Activated T-cell treated with anti-CD3 and anti-CD28 coated beads, Interleukin-2, amount 50 U/mL, for 1 hour (primary cell): ENCODE measurements at places on chromosomes 3 and 15.

- no peak for DNase-seq
These were observed 128.6 kb downstream of the ERC2 start for GRCh38 chr3:56339671-56340070.

- DNase-seq, result no peak
These were observed 64.1 kb upstream of the MYO5C start for GRCh38 chr15:52359722-52360121.

DNA sequence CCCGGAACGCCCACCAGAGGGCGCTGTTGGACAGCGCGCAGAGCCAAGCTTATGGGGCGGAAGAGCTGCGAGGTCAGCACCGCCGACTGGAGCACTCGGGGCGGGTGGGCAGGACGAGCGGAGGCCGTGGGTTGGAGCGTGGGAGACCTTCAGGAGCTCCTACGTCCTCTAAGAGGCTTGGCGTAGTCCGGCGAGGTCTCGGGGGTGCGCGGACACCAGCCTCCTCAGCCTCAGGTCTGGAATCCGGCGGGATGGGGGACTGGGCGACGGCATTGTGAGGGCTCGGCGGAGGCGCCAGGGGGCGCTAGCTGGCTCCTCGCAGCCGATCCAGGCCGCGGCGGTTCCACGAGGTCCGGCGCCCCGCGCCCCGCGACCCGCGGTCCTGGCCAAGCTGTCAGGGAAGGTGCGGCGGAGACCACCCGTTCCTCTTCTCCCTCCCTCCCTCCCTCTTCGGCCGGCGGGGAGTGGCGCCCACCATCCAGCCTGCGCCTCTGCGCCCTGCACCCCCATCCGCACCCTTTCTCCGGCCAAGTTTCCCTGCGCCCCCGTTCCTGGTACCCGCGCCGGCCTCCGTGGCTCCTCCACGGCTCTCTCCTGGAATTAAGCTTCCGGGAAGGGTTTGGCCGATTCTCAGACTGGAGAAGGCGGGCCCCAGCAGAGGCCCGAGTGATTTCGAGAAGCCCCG lies 24.3 kb upstream of the POLG start:
- peak; percentile 86 for DNase-seq

GRCh38 chr3:157713101-157713500 lies 209.9 kb upstream of the VEPH1 start:
- no peak for DNase-seq

DNA sequence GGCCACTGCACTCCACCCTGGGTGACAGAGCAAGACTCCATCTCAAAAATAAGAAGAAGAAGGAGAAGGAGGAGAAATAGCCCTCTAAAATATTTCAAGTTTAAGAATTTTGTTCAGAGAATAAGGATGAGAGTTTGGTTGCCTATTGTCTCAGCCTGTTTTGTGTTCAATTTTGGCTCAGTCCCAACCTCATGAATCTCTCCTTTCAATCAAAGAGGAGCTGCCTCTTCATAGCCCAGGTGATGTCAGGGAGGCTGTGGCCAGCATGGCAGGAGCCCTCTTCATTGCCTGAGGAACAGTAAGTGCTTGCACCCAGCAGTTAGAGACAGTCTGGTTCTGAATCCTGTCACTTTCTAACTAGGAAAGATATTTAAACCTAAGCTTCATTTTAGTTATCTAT lies 55.0 kb downstream of the BDH1 start:
- DNase-seq, result no peak

- no peak for DNase-seq
These were observed 33.4 kb downstream of the MAGEF1 start for GRCh38 chr3:184678317-184679055.

GRCh38 chr15:50210462-50211157 lies 28.6 kb downstream of the SLC27A2 start:
- no peak for DNase-seq

- DNase-seq, result no peak
These were observed 10.7 kb downstream of the IGF1R start for GRCh38 chr15:98658831-98659699.

- DNase-seq, result no peak
These were observed 901 bp downstream of the ICE2 start for GRCh38 chr15:60477916-60478565.

DNA sequence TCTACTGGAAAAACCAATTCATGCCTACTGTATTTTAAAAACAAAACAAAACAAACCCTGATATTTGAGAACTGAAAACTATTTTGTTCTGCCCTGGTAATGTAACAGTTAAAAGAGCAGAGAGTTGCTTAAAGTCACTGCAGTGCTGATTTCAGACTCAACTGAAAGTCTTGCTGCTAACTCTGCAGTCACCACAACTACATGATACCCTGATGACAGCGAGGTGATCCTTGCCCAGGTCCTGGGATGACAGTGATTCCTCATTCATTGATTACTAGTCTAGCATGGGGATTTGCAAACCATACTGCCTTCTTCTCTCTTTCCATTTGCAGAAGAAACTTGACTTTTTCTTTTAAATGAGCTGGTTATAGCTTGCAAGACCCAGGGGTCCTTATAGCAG lies 67.5 kb downstream of the MME start:
- no peak for DNase-seq

GRCh38 chr3:39090922-39091321 lies 16.5 kb downstream of the GORASP1 start:
- DNase-seq, result no peak

DNA sequence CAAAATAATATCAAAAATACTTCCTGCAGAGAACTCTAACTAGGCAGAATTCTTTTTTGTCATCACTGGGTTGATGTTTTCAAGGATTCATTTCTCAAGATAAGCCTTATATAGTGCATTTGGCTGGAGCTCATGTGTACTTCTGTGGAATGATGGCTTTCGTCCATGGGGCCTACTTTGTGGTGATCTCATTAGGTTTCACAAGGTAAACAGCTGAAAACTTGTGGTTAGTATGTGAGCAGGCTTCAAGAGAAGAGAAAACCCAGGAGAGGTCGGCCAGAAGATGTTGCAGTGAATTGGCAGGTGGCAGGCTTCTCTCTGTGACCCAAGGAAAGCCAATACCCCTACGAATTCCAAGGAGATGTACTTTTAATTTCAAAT lies 121.4 kb upstream of the PHLDB2 start:
- no peak for DNase-seq

- DNase-seq, result no peak
These were observed 97.7 kb upstream of the P2RY1 start for GRCh38 chr3:152737021-152737908.

DNA sequence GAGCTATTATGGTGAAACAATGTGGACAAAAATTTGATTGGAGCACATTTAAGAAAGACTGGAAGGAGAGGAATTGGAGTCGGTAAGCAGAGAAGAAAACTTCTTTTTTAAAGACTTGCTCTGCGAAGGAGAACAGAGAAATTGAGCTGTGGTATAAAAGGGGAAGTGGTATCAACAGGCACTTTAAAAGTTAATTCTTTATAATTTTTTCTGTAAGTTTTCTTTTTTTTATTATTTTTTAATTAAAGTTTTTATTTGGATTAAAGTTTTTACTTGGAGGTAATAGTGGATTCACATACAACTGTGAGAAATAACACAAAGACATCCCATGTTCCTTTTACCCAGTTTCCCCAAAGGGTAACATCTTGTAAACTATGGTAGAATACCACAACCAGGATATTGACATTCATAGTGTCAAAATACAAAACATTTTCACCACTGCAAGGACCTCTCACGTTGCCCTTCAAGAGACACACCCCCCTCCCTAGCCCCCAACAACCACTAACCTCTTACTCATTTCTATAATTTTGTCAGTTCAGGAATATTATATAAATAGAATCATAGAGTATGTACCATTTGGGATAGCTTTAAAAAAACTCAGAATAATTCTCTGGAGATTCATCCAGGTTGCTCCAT lies 33.8 kb upstream of the XIRP1 start:
- no peak for DNase-seq

GRCh38 chr3:123096731-123097130 lies 29.9 kb downstream of the PDIA5 start:
- no peak for DNase-seq

DNA sequence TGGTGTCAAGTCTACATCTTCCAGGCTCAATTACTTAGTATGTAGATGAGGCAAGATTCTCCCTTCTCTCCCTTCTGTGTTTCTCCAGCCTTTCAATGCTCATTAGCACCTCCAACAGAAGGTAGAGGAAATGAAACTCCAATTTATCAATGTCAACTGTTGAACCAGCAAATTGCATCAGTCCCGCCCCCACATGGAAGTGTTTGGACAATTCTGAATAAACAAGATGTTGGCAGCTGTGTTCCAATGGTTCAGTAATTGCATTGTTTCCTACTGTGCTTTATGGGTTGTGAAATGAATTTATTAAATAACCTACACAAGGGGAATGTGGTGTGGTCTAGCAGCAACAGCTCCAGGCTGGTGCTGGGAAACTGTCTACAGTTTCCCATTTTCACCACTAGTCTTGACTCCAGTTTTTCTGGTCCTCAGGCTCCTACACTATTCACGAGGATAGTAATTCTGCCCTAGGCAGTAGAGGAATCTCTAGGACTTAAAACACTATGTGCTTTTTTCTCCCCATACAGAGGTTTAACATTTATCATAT lies 91.9 kb downstream of the MB21D2 start:
- no peak for DNase-seq

DNA sequence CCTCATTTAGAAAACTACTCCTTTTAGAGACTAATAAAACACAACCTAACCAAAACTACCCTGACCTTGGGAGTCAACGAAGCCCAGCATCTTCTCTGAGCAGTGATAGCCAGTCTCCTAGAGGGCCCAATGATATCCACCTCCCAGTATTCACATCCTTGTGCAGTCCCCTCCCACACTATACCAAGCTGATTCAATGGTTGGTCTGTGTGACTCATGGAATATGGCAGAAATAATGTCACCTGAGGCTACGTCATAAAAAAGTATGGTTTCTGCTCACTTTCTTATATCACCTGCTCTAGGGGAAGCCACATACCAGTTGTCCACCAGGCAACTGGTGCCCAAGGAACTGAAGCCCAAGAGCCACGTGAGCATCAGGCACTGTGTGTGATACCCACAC lies 21.4 kb upstream of the USF3 start:
- no peak for DNase-seq

- peak; percentile 33 for DNase-seq
These were observed 1.6 kb downstream of the CYP11A1 start for GRCh38 chr15:74365598-74366445.

- no peak for DNase-seq
These were observed 41.3 kb upstream of the PDE8A start for GRCh38 chr15:84940399-84940798.

- DNase-seq, result no peak
These were observed 55.8 kb downstream of the GUCA1C start for GRCh38 chr3:108897883-108898282.

- no peak for DNase-seq
These were observed 85.1 kb downstream of the EFL1 start for GRCh38 chr15:82177291-82178010.

DNA sequence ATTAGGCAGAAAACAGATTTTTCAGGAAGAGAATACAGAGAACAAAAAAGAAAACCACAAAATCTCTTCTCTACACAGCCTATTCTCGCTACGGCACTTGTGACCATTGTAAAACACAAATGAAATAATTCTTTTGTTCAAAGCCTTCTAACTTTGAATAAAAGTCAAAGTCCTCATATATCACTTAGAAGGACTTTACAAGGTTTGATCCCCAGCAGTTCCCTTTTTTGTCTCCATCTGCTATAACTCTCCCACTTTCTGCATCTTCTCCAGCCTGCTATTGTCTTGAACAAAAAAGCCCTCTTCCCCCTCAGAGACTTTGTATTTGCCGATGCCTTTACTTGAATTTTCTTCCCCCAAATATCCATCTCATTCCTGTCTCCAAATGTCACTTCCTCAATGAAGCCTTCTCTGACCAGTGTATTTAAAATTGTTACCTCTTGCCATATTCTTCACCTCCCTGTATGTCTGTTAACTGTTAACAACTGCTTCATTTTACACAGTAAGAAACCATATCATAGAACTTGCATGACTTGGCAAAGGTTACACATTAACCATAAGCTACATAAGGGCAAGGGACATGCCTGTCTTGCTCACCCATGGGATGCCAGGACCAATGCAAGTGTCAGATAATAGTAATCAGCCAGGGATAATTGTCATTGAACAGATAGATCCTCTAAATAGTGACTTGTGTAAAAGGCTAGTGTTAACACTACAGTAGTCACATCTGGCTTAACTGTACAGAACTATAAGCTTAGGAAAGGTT lies 122.4 kb downstream of the CBLB start:
- DNase-seq, result no peak

- peak; percentile 43 for DNase-seq
These were observed 22.4 kb upstream of the CELF6 start for GRCh38 chr15:72342385-72342784.

GRCh38 chr15:51907136-51907862 lies 64.3 kb downstream of the LEO1 start:
- DNase-seq, result no peak

- peak; percentile 13 for DNase-seq
These were observed 24.1 kb downstream of the ALS2CL start for GRCh38 chr3:46669191-46669999.

- DNase-seq, result no peak
These were observed 227.2 kb downstream of the CNTN3 start for GRCh38 chr3:74387111-74387735.

- no peak for DNase-seq
These were observed 1.7 kb downstream of the SKIL start for GRCh38 chr3:170359178-170359704.

GRCh38 chr3:37646865-37647264 lies 214.8 kb upstream of the CTDSPL start:
- no peak for DNase-seq

DNA sequence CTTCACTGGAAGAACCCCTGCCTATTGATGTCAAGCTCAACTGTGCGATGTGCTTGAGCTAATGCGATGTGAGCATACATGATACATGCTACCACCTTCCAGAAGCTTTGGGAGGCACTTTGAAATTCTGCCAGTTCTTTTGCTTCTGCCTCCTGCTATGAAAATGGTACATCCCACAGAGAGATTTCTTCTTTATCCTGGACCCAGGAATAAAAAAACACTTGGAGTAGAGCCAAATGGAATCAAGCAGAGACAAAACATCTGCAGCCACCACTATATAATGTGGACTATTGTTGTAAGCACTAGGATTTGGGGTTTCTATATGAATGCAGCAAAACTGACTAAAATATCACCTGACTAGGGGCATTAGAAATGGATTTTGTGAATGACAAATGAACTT lies 119.9 kb upstream of the GAP43 start:
- no peak for DNase-seq

GRCh38 chr3:128416578-128417211 lies 50.0 kb downstream of the DNAJB8 start:
- no peak for DNase-seq

DNA sequence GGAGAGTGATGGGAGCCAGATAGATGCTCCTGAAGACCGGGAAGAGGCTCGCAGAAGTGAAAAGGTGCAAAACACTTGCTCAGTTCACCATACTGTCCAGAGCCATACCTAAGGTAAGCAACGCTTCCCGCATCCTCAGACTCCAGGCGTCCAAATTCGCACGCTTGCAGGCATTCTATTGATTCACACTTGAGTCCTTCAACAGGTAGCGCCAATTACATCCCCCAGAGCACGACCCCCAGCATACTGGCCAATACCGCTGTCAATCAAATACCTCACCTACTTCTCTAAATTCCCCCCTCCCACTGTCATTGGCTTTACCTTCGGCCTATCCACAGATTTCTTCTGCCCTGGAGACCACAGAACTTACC lies 361 bp upstream of the STXBP5L start:
- no peak for DNase-seq
